Stimulated activated CD8-positive, alpha-beta memory T cell treated with anti-CD3 and anti-CD28 coated beads, Interleukin-15, amount 100 ng/mL, for 4 hours (primary cell): ENCODE measurements at places on chromosomes 3 and 15.

DNA sequence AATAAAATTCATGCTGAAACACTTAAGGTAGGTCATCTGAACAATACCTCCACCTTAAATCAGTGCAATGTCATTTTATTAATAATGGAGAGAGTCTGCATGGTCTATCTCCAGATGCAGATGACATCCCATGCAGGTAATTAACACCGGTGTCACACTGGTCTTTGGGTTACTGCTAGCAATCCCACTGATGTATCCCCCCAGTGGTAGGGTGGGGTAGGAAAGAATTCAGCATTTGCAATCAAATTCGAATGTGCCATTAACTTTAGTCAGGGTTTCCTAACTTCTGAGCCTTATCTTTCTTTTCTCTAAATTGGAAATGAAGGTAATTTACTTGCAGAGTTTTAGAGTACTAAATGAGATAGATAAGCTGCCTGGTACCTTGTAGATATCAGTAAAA, 44.4 kb downstream of the KIF15 start:
- no peak for DNase-seq

DNA sequence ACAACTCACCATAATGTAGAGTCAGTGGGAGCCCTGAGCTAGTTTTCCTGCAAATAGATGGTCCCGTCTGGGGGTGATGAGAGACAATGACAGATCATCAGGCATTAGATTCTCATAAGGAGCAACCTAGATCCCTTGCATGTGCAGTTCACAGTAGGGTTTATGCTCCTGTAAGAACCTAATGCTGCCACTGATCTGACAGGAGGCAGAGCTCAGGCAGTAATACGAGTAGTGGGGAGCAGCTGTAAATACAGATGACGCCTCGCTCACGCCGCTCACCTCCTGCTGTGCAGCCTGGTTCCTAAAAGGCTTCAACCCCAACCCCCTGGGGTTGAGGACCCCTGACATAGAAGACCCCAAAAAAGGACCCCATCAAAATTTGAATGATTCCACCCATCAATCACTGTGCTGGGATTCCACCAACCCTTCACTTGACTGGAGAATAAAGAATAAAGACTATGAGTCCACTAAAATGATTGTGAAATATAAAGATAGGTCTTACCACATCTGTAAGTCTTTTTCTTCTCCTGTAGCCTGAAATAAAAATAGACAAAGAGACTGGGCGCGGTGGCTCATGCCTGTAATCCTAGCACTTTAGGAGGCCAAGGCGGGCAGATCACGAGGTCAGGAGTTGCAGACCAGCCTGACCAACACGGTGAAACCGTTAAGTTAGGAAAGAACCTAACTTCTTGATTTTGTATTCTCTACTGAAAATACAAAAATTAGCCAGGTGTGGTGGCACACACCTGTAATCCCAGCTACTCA, 9.9 kb upstream of the UBL7 start:
- DNase-seq, result no peak

GRCh38 chr15:78264304-78265136, at the start of gene DNAJA4:
TSS of gene DNAJA4 (plus strand) at chr15:78264562. CDS start at chr15:78264764, 202 bp downstream.
- peak; percentile 37 for DNase-seq

GRCh38 chr3:56790016-56790821, 11.5 kb downstream of the ARHGEF3 start:
- DNase-seq, result no peak

DNA sequence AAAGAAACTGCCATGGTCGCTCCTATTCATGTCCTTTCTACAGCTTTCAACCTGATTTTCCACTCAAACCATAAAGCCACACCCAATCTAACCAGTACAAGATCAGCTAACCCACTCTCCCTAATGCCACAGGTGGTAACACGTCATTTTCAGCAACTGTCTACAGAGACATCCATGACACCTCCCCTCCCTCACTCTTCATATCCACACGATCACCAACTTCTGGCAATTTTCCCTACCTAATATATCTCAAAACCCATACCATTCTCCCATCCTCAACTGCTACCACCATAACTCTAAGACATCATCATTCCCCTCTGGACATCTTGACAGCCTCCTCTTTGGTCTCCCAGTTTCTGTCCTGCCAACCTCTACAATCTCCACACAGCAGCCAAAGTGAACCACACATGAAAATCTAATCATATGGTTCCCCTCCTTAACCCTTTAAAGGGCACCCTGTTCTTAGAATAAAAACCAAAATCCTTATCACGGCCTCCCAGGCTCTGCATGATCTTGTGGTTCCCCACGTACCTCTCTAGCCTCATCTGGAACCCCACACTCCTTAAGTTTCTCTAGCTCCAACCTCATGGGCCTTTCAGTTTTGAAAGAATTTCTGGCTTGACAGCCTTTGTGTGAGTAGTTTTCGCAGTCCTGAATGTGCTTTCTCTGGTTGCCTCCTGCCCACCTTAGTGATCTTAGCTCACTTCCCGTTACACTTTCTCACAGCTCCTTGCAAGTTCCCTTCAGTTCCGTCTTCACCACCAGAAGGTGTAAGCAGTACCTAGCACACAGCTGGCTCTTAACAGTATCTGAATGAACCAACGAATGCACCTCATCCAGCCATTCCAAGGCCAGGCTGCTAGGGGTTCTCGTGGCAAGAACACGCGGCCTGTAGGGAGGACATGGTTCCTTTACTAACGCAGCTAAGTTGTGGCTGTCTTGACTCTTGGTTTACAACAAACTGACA, 33.4 kb downstream of the SPINK8 start:
- DNase-seq, result no peak

DNA sequence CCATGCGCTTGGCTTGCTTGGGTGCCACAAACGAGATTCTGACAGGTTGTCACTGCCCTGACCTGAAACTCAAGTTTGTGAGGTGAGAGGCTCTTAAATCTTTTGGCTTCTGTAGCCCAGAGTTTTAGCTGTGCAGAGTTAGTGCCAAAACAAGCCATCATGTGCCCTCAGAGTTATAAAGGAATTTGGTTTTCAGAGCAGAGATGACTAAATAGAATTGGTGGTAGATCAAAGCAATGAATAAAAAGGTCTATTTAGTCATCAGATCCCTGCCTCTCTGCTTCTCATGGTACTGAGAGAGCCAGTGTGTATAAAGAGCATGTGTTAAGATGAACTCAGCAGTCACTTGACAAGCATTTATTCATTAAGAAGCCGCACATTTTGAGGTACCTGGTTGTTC, 207.5 kb upstream of the DPH6 start:
- no peak for DNase-seq
